Activated CD4-positive, alpha-beta T cell treated with anti-CD3 and anti-CD28 coated beads for 48 hours (primary cell): ENCODE measurements at places on chromosomes 5 and 9.

- no peak for DNase-seq
These were observed 294.8 kb upstream of the PTGER4 start for GRCh38 chr5:40384782-40385390.

DNA sequence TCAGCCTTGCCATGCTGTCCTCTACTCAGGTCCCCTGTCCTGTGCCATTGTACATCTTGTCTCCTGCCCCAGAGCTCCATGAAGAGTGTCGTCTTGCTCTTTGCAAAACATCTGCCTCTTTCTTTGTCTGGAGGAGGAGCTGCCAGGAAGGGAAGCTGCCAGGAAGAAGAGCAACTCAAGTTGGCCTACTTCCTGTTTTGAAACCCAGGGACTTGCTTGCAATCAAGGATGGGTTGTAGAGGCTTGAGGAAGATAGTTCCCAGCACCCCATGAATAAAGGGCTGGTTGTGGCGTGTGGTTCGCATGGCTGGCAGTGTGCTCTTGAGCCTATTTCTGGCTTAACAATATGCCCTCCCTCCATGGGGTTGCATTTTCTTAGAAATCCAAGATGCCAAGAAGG lies 53.0 kb upstream of the CPEB4 start:
- no peak for DNase-seq

GRCh38 chr5:118578093-118578492 lies 410.3 kb downstream of the DTWD2 start:
- no peak for DNase-seq

DNA sequence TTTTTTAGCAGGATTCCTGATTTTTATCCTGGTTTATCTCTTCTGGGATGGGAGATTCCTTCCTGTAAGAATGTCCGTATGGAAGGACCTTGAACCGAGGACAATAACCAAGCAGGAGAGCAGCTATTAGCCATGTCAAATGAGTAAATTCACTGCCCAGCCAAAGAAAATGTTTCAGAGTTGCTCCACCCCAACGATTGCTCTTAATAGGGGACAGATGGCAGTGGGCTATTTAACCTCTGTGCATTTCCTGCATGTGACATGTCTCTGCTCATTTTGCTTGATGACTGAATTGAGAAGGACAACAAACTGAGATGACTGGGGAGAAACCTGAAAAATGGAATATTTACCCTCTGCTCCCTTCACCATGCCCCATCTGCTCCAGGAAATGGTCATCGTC lies 479.9 kb upstream of the ZNF462 start:
- no peak for DNase-seq

DNA sequence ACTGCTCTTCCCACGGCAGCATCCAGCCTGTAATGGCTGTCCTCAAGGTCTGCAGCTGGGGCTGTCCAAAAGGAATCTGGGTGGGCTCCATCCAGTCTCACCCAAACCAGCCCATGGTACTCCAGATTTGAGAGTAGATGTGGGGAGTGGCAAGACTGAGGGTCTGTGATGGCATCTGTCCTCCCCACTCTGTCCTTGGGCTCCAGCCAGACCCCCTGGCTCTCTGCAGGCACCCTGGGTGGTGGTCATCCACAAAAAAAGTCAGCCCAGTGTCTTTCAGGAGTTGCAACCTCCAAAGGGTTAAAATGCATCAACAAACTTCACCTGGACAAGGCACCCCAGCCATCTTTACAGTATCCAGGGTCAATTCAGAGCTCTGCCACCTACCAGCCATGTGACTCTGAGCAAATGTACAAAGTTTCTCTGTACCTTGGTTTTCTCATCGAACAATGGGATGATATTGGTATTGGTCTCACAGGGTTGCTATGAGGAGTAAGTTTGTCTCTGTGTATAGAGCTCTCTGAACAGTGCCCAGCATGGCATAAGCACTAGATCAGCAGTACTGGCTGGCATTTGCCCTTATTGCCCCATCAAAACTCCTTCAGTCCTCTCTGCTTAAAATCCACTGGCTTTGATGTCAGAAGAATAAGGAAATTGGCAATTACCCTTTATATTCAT lies 7.3 kb upstream of the S1PR3 start:
- no peak for DNase-seq
